ENCODE measurements at places on chromosomes 4 and X.
A peak's percentile ranks its signal among the peaks of the same experiment; 100 is the strongest.

DNA sequence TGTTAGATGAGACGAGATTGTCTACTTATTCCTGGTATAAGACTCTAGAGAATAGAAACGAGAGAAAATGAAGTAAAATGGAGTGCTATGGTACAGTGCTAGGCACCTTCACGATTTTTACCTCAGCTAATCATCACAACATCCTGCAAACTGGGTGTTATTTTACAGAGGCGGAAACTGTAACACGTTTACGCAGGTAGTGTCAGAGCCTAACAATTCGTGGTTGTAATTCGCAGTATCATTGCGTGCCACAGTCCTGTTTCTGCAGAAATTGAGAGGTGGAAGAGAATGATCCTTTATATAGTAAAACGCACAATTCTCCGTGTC is 383 bp upstream of the TBC1D19 start:
- DNase-seq, result no peak

- no peak for DNase-seq
These were observed 26.5 kb downstream of the GALNT7 start for GRCh38 chr4:173195109-173195508.

DNA sequence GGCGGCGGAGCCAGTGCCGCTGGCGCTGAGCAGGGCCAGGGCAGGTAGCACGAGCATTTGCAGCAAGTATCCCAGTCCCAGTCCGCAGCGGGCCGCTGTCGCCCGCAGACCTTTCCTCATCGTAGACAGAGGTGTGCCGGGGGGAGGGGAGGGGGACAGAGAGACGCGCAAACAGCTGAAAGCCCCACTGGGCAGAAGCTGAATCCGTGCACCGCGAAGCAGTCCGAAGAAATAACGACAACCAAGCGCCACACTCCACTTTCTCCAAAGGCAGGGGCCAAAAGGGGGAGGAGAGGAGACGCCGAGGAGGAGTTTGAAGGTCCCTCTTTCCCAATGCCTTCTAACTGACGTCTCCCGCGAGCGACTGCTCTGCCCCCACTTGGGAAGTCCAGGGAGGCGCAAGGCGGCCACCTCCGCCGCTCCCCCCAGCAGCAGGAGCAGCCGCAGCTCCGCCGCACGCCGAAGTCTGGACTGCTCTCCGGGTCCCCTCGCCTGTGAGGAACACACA is at the start of gene UNC5C:
Gene UNC5C, minus strand, starts transcription at position 236 of the 508 bp plus-strand sequence.
- no peak for DNase-seq

GRCh38 chr4:150782921-150783320 is 201.0 kb downstream of the MAB21L2 start:
- DNase-seq, result no peak

DNA sequence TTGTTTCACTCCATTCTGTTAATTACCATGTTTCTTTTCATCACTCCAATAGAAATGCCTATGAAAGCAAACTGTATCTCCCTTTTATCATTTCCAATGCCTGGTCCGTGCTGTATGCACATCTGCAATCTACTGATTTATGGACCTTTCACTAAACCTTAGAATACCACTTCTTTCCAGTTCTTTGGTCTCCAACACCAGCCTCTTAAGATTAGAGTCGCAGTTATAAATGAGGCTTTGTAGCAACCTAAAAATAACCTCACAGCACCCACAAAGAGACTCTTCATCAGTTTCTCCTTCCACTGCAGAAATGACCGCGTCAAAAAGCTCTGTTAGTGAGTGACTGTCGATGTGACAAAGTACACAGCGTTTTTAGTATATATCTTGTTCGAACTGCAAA is 282.6 kb downstream of the ADGRA3 start:
- no peak for DNase-seq

GRCh38 chr4:40924793-40925117 is 175.0 kb downstream of the NSUN7 start:
- no peak for DNase-seq

- DNase-seq, result no peak
These were observed 37.7 kb downstream of the XG start for GRCh38 chrX:2789569-2789968.

- DNase-seq, result no peak
These were observed 47.0 kb upstream of the SPRY1 start for GRCh38 chr4:123349421-123350190.

DNA sequence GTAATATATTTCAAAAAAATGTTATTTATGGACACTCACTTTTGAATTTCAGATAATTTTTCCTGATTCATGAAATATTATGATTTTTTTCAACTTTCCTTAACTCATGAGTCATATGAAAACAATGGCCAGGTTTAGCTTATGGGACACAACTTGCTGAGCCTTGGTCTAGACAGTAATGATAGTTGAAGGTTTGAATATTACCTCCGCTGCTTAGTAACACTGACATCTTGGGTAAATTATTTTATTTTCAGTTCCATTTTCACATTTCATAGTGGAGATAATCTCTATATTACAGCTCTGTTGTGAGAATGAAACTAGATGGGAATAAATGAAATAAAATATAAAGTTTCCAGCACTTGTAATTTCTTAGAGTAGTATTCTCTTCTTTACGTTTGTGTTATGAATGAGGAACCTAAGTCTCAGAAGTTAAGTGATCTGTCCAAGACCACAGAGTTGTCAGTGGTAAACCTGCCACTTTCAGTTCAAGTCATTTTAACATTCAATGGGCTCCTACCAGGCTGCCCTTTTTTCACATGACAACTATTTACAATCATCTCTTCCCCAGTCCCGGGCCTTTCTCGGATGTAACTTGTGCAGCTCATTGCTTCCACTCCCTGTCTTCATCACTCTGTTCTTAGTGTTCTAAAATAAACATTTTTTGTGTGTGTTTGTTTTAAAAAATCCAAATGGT is 46.8 kb upstream of the GC start:
- no peak for DNase-seq

DNA sequence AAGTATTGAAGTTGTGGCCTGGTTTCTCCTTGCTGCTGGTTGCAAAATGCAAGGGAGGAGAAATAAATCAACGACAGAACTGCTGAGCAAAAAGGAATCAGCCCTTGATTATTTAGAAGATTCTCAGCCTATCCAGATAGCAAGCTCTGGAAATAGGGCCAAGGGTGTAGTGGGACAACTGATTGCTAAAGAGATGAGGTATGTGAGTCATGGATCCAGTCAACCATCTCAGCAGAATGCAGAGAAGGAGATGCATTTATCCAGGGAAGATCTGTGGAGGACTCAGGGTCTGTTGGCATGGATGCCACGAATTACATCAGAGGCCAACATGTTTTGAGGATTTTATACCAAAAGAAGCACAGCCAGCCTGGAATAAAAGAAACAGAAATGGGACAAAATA is 36.7 kb downstream of the FOXR2 start:
- DNase-seq, result no peak

DNA sequence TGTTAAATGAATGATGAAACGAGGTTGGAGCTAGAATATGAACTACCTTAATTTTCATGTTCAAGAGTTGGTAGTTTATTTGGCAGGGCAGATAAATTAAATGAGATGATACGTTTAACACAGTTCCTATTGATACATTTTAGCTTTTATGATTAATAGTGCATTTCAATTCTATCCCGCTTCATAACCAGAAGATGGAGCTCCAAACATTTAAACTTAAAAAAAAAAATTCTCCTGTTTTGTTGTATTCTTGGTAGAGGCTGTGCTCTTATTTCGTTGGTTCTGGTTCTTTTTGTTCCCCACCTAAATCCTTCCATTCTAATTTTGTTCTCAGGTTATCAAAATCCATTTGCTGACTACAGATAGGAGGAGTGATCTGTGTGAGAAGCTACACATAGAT is 71.8 kb upstream of the PTPN13 start:
- DNase-seq, result no peak

DNA sequence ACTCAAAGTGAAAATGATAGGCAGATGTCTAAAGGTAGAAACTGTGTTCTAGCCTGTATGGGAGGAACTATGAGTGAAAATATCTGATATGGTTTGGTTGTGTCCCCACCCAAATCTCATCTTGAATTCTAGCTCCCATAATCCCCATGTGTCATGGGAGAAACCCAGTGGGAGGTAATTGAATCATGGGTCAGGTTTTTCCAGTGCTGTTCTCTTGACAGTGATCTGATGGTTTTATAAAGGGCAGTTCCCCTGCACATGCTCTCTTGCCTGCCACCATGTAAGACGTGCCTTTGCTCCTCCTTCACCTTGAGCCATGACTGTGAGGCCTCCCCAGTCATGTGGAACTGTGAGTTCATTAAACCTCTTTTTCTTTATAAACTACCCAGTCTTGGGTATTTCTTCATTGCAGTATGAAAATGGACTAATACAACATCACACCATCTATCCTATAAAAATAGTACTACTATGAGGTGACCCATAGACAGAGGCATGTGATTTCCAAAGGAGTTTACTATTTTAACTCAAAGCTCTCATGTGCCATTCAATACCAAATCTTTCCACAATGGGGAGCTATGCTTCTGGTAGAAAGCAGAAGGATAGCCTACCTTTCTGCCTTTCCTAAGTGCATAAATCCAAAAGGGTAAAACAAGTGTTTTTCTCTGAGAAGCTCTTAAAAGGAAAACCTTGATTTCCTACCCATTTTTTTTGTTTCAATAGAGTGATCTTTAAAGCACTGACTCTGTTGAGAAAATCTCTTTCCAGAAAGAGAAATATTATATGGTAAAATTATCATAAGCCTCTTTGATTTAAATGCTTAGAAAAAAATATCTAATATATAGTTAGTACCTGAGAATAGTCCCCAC is 38.8 kb downstream of the SEC31A start:
- no peak for DNase-seq

GRCh38 chrX:117002981-117003380 is 540.2 kb upstream of the CT83 start:
- no peak for DNase-seq

- peak; percentile 43 for DNase-seq
These were observed 18.8 kb downstream of the SPACA5 start for GRCh38 chrX:48025561-48025960.
